ENCODE measurements at places on chromosomes 6 and 20.

GRCh38 chr20:16115911-16116552, 457.2 kb downstream of the KIF16B start:
- no peak for DNase-seq

GRCh38 chr6:29146179-29146578, 24.5 kb upstream of the OR2J2 start:
- DNase-seq: no peak

DNA sequence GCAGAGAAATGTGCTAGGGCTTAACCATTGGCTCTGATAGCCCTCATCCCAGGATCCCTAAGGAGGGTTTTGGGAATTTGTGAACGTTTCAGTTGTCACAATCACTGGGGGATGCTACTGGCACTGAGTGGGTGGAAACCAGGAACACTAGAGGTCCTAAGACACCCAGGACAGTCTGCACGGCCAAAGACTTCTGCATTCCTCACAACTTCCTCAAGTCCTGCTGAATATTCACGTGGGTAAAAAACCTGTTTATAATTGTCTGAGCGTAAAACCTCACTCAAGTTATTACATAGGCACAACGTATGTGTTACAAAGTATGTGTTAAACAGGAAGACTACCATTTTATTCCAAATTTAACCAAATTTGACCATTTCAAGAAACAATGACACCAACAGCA, 52.4 kb downstream of the GMDS start:
- no peak for DNase-seq

- no peak for DNase-seq
Measured at GRCh38 chr6:21824431-21825177, 231.1 kb downstream of the SOX4 start.

- no peak for DNase-seq
Measured at GRCh38 chr6:166162599-166163342, 4.9 kb downstream of the TBXT start.

DNA sequence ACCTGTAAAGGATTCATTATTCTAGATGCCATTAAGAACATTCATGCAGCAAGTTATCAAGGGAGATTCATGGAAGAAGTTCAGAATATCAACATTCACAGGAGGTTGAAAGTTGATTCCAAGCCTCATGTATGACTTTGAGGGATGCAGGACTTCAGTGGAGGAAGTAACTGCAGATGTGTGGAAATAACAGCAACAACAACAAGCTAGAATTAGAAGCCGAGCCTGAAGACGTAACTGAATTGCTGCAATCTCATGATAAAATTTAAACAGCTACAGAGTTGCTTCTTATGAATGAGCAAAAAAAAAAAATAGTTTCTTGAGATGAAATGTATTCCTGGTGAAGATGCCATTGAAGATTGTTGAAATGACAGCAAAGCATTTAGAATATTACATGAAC, 73.3 kb upstream of the NXT1 start:
- no peak for DNase-seq
